ENCODE measurements at places on chromosomes 3 and 15.

GRCh38 chr15:73965758-73966113, 26.4 kb downstream of the STOML1 start:
- no peak for DNase-seq

DNA sequence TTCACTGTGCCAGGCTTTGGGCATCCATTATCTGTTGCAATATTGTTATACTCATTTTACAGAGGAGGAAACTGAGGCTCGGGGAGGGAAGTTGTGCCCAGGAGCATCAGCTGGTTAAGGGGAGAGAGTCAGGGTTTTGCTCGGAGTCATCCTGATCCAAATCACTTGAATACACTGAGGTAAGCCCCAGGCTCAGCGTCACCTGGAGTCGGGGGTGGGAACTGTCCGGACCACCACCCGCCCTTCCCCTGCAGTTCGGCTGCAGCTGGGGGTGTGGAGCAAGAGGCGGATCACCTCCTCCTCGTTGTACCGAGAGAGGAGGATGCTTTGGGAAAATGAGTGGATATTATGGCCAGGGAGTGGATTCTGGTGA, 646 bp downstream of the HRH1 start:
- no peak for DNase-seq

DNA sequence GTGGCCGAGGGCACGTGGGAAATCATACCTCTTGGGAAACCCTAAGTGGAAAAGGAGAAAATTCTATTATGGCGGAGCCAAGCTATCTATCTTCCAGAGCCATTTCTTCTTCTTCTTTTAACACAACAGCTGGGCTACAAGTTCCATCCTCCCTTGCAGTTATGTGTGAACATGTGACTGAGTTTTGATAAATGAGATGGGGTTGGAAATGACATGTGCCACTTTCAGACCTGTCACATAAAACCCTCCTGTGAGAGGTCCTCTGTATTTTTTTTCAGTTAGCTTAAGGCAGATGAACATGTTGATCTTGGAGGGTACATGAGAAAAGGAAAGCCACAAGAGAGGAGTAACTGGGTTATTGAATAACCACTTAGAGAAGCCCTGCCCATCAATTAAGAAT, 47.9 kb downstream of the AGBL1 start:
- DNase-seq = no peak

GRCh38 chr3:195224980-195225580, 45.9 kb downstream of the XXYLT1 start:
- DNase-seq = no peak

DNA sequence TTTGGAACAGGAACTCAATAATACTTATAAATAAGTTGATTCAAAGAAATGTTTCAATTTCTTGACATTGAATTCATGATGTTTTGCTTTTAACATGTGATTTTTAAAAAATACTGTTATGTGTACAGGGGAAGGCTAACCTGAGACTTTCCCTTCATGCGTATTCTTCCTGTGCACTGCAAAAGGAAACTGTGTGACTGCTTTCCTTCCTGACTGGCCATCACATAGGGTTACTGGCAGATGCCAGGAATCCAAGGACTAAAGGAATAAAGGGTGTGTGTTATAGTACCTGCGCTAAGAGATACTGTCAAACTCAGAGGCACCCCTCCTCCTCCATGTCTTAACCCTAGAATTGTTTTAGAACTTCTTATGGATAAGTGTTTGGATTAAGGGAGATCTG, 236.0 kb downstream of the UBE2E2 start:
- DNase-seq = no peak

DNA sequence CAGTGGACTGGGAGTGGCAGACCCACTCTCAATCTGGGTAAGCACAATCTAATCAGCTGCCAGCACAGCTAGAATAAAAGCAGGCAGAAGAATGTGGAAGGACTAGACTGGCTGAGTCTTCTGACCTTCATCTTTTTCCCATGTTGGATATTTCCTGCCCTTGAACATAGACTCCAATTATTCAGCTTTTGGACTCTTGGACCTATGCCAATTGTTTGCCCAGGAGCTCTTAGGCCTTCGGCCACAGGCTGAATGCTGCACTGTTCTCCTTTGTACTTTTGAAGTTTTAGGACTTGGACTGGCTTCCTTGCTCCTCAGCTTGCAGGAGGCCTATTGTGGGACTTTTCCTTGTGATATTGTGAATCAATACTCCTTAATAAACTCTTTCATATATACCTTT, 477.7 kb upstream of the ZNF385D start:
- no peak for DNase-seq

DNA sequence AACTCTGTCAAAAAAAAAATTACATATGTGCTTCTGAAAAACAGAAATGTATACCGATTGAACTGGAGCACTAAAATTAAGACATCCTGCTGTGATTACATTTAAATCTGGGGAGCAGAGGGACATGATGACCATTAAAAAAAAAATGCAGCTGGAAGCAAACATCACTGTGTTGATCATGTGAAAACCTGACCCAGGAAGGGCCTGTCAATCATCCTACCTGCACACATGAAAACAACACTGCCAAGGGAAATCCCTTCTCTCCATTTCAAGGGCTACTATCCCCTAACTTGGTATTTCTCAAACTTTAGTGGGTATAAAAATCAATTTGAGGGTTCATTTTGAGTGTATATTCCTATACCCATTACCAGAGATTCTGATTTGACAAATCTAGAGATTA, 719.9 kb upstream of the CBLB start:
- DNase-seq = no peak

DNA sequence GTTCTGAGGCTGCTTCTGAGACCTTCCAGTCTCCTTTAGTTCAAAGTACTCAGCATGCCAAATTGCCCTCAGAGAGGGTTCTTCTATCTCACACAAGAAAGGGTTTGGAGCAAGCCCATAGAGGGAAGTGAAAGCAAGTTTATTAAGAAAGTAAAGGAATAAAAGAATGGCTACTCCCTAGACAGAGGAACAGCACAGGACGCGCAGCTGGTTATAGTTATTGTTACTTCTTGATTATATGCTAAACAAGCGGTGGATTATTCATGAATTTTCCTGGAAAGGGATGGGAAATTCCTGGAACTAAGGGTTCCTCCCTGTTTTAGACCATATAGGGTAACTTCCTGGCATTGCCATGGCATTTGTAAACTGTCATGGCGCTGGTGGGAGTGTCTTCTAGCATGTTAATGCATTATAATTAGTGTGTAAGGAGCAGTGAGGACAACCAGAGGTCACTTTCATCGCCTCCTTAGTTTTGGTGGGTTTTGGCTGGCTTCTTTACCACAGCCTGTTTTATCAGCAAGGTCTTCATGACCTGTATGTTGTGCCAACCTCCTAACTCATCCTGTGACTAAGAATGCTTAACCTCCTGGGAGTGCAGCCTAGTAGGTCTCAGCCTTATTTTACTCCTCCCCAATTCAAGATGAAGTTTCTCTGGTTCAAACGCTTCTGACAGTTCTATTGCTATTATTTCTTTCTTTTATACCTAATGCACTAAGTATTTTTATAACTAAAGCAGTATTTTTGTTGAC, 26.3 kb downstream of the SCN11A start:
- DNase-seq = no peak

DNA sequence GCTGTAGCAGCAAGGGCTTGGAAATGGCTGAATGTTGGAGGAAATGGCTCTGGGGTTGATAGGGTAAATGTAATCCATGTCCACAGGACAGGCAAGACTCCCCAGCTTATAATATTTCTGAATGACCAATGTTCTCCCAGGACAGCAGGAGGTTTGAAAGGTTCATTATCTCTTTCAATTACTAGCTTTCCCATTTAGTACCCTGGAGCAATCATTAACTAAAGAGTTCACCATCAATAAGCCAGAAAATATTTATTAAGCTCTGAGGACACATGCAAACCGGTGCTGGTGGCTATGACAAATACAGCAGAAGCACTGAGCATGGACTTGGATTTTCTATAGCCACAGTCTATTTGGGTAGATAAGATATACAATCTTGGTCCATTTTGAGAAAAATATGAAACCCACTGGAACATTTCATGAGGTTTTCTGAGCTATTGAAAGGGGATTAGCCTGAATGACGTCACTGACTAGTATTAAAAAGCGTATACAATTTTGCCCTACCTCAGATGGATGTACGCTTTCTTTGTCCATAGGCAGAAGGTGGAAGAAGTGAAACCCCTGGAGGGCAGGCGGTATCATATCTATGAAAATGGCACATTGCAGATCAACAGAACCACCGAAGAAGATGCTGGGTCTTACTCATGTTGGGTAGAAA, 166.2 kb downstream of the CHL1 start:
- no peak for DNase-seq

- DNase-seq = no peak
Measured at GRCh38 chr15:75023872-75024636, 664 bp downstream of the PPCDC start.

- peak; percentile 96 for DNase-seq
Measured at GRCh38 chr3:187740421-187741399, 4.6 kb downstream of the BCL6 start.

- no peak for DNase-seq
Measured at GRCh38 chr15:64466408-64467141, 6.2 kb downstream of the ZNF609 start.

DNA sequence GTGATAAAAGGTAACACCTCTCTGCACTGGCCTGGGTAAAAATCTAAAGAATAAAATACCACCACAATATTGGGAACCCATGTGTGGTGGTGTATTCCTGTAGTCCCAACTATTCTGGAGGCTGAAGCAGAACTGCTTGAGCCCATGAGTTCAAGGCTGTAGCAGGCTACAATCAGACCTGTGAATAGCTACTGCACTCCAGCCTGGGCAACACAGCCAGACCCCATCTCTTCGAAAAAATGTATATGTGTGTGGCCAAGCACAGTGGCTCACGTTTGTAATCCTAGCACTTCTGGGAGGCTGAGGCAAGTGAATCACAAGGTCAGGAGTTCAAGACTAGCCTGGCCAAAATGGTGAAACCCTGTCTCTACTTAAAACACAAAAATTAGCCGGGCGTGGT, 1.8 kb upstream of the RPL14 start:
- DNase-seq = no peak

- no peak for DNase-seq
Measured at GRCh38 chr15:51846463-51847230, 17.2 kb downstream of the TMOD3 start.

DNA sequence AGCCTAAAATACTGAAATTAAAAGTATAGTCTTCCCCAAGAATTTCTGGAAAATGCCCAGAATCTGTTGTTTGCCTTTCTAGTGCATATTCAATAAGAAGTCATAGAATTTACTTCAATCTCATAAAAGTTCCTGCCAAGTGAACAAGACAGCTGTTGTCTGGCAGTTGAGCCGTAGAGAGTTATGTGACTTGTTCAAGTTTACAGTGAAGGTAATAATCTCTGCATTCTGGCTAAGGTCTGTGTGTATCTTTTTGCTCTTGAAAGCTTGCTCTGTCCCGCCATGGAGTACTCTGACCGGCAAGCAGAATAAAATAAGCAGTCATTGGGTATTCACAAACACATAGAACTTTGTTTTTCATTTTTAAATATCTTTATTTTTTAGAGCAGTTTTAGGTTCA, 77.8 kb downstream of the GHSR start:
- no peak for DNase-seq

- no peak for DNase-seq
Measured at GRCh38 chr3:77524946-77525682, 485.2 kb downstream of the ROBO2 start.

- no peak for DNase-seq
Measured at GRCh38 chr3:126442094-126442855, 33.4 kb downstream of the ZXDC start.

GRCh38 chr3:111735243-111735758, 123.8 kb upstream of the PHLDB2 start:
- peak; percentile 86 for DNase-seq

- no peak for DNase-seq
Measured at GRCh38 chr15:49155834-49156627, 632 bp upstream of the COPS2 start.

DNA sequence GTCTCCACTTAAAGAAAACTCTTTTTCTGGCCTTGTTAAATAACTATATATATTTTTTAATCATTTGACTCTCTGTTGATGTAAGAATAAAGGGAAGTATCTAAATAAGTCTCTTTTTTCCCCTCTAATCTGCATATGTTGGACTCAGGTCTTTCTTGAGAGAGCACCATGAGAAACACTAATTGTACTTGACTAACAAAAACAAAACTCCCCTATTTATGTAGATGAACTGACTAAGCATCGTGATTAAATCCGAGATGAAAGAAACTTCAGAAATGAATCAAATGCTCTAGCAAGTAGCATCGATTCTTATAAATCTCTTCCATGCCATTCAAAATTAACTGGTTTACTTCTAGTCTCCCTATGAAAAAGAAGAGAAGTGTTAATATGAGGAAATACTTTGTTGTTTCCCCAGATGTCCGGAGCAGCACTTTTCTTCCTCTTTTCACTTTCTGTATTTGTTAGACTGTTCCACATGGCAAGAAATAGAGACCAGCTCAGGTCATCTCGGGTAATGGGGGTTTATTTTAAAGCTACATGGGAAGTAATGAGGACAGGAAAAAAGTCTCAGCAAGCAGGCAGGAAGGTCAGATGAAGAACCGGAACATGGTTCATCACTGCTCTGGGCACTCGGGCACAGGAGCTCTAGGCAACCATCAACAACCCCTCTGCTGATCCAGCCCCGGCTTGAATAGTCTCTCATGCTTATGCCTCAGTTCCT, 288.3 kb downstream of the CNTN6 start:
- DNase-seq = no peak

DNA sequence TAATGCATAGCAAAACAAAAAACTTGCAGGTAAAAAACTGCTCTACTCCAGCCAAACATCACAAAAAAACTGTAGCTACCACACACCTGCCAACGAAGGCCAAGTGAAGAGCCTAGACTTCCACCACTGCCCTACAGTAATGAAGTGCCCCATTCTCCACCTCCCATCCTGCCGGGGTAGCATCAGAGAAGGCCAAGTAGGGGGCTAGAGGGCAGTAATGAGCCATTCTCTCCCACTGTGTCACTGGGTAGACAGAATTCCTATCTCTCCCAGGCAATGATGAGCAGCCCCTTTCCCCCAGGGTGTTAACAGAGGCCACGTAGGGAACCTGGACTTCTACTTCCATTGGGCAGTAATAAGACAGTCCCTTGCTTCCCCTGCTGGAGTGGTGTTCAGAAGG, 9.5 kb downstream of the SEC22C start:
- no peak for DNase-seq

DNA sequence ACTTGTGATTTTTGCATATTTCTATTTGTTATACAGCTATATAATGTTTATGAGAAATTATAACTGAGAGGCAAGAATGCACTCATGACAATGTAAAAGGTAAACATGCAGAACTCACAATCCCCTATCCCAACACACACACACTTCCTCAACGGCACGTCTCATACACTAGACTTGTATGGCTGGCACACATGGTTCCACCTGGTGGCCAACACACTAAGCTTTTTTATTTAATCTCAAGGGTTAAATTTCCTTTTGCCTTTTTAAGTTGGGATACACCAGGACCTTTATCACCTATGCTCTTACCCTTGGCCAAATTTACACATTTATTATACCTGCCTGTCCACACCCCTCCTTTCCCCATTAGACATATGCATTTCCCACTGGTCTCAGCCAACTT, 88.6 kb upstream of the PSMD6 start:
- DNase-seq = no peak

DNA sequence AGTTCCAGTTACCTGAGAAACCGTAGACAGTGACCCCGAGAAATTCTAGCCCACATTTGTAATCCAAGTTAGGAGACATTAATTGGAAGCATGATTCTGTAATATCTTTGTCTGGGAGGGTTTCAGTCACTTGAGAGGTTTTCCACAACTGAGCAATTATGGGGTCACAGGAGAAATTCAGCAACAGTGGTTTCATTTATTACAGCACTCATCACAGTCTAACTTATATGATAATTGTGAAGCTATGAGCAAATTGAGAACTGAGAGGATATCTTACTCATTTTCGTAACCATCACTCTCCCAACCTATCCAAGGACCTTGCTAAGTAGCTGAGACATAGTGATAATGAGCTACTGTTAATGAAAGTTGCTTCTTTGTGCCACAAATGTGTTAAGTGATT, 328.5 kb upstream of the PPP2R3A start:
- DNase-seq = no peak
